Activated naive CD4-positive, alpha-beta T cell treated with Interleukin-2 at 50 U/mL for 16 hours (primary cell): ENCODE measurements at places on chromosomes 13 and 19.

DNA sequence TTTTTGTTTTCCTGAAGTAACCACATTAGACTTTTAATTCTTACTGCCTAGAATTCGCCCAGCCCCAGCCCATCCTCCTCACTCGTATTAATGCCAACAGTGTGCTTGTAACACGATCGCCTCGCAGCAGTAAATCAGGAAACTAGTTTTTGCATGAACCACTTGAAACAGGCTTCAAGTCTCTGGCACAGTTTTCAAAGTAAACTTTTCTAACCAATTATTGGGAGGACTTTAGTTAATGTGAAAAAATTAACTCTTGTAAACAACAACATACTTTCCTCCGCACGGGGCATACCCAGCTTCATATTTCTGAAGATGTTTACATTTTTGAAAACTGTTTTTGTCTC lies 39.2 kb downstream of the TNFRSF19 start:
- DNase-seq: no peak

DNA sequence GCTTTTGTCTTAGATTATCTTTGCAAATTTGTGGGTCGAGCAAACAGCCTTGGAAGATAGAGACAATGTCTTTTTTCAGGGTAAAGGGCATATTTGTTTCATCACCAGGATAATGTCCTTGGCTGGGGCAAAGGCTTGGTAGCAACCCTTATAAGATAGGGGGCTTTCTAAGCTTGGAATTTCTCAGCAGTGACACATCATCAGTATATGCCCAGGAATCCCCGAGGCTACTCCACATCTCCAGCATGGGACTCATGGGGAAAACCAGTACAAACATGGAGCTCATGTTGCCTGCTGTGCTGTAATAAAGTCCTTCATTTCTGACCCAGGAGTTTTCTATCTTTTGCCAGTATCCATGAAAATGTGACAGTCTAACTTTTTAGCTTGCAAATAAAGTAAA lies 77.1 kb downstream of the DCLK1 start:
- DNase-seq: no peak

DNA sequence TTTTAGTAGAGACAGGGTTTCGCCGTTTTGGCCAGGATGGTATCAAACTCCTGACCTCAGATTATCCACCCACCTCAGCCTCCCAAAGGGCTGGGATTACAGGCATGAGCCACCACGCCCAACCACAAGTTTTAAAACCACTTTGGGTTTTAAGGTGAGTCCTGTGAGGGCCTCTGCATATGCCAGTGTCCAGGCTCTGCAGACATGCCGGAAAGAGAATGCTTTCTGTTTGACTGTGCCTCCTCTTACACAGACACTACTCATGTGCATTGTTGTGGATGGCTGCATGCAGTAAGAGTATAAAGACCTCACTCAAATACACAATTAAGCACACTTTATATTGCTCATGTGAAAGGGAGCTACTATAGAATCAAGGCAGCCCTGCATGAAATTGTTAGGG lies 20.8 kb upstream of the SLC25A30 start:
- DNase-seq: no peak

DNA sequence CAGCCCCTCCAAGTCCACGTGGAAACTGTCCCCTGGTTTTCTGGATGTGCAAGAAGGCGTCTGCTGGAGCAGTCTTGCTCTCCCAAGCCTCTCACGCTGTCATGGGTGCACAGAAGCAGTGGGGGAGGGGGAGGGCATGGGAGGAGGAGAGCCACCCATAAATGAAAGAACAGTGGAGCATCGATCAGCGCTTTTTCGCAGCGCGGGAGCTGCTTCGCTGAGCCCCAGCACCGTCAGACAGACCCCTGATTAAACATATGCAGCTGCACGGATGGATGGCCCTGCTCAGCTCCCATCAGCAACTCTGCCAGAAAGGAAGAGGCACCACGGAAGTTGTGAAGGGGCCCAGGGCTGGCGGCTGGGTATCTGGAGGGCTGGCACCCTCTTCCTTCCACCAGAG lies 264.9 kb downstream of the UQCRFS1 start:
- no peak for DNase-seq

DNA sequence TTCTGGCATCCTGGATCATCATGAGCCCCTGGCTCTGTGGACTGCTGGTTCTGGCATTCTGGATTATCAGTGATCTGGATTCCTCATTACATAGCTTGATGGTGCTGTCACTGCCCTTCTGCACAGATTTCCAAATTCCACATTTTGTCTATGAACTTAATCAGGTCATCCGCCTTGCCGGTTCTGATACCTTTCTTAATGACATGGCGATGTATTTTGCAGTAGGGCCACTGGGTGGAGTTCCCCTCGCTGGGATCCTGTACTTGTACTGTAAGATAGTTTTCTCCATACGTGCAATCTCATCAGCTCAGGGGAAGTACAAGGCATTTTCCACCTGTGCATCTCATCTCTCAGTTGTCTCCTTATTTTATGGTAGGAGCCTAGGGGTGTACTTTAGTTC lies 24.4 kb upstream of the OR7C2 start:
- DNase-seq: no peak

GRCh38 chr13:35600137-35600536 lies 123.6 kb upstream of the MAB21L1 start:
- DNase-seq: no peak

DNA sequence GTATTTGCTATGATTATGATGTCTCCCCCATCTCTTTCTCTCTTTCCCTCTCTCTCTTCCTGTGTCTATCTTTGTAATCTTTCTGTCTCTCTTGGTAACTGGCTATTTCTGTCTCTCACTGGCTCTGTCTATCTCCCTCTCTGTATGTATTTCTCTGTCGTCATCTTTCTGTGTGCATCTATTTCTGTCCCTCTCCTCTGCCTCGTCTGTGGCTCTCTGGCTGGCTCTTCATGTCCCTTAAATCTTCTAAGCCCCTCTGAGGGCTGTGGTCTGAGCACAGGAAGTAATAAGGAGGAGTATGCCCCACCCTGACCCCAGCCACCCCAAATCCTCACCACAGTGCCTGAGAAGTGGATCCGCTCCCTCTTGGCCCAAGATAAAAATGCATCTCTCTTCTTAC lies 104.4 kb downstream of the DNAJC15 start:
- DNase-seq: no peak

GRCh38 chr19:38321646-38322196 lies 2.1 kb downstream of the KCNK6 start:
- DNase-seq: no peak

- no peak for DNase-seq
Observed at GRCh38 chr13:37226971-37227370, 121.5 kb upstream of the CSNK1A1L start.

DNA sequence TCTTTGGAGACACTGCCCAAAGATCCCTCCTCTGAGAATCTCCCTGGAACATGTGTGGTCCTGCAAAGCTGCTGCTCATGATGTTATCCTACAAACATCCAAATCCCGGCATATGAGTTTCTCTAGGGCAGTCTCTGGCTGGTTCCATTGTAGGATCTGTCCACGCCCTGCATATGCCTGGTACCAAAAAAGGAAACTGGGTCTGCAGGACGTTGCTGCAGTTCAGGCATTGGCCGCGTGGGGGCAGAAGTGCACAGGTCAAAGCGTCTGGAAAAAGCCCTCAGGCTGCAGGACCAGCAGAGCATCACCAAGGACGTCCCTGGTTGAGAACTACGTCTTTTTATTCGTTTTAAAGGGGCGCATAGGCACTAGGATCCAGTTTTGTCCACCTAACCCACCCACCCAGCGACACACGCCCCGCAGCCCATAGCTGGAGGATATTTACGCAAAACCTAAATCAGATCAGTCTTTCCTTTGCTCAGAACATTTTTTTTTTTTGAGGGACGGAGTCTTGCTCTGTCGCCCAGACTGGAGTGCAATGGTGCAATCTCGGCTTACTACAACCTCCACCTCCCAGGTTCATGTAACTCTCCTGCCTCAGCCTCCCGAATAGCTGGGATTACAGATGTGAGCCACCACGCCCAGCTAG lies 12.9 kb upstream of the ZNF564 start:
- DNase-seq: peak; percentile 93

- DNase-seq: no peak
Observed at GRCh38 chr19:15374796-15375440, 4.7 kb downstream of the AKAP8 start.

DNA sequence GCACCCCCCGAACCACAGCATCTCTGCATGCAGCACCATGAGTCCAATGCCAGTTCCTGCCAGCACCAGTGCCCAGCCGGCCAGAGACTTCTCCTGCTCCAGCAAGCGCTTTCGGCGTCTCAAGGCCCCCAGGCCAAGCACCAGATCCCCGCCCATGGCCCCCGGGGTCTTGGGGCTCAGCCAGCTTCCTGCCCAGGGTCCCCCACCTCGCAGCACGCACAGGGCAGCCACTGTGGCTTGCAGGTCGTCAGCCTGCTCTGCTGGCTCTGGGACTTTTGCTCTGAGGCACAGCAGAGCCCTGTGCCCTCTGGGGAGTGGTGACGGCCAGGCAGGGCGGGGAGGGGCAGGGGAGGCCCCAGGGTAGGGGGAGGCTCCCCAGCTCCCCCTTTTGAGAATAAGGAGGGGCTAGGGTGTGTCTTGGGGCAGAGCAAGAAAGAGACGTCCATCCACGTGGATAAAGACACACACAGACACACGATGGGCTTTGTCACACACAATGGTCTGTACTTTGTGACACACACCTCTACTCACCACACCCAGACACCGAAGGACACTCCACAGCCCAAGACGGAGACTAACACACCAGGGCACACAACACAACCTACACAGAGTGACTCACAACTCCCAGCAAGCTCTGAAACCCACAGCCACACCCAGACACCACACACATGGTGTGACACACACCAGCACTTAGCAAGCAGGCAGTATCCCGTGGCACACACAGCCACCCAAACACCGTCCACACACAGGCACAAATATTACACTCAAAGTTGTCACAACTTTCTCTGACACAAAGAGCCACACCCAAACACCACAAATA lies at the start of gene KCNN4:
KCNN4 (minus strand) TSS at position 268 of the 820 bp plus-strand sequence; CDS start at position 156, 112 bp downstream.
- DNase-seq: peak; percentile 81

GRCh38 chr13:107743983-107744382 lies 471.4 kb downstream of the LIG4 start:
- no peak for DNase-seq
